WTC11 (cell line): ENCODE measurements at places on chromosomes 12 and 14.

- no peak for DNase-seq
Observed at GRCh38 chr14:96149131-96149530, 55.5 kb upstream of the BDKRB2 start.

DNA sequence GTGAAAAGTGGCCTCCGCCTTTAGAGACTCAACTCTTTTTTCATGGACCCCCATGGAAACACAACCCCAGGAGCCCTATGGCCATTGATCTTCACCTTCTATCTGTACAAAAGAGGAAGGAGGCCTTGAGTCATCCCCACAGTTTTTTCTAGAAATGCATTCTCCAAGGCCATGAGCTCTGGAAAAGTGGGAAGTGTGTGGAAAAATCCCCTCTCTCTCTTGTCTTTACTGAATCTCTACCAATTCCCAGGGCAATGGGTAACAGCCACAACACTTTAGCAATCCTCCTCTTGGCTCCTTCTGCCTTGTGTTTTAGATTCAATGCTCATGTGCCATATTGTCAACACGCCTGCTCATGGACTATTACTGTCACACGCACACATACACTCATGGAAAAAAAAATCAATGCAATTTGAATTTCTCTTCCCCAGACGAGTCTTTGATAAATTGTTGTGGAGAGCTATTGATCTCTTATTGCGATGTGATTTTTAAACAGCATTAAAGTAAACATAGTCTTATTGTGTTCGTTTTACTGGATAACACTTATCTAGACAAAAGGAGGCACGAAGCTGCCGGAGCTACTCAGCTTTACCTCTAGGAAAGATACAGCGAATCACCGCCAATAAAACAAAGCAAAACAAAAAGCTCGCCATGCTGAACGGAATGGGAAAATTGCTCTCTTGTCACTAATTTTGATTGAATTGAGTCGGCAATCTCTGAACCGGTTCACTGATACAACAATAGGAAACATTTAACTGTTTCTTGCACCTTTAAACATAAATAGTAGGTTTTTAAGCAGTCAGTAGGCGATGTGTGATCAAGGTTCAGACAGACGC lies 260.3 kb downstream of the VRK1 start:
- no peak for DNase-seq

DNA sequence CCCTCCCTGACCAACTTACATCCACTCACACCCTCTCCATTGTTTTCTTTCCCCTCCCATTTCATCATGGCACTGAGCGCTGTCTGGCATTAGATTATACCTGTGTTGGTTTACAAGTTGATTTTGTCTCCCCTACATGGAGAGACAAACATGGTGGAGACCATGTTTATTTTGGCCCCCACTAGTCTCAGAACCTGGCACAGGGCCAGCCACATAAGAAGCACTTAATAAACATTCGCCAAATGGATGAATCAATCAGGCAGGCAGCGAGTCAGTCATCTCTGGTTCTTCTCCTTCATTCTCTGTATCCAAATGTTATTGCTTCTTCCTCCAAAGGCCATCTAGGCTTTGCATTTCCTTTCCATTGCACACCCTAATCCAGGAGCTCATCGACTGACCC lies 177.4 kb downstream of the DPF3 start:
- DNase-seq = no peak

- DNase-seq = no peak
Observed at GRCh38 chr14:92500491-92500941, 13.1 kb upstream of the RIN3 start.

GRCh38 chr12:104938371-104938770 lies 19.7 kb downstream of the SLC41A2 start:
- DNase-seq = no peak

- peak; percentile 92 for DNase-seq
Observed at GRCh38 chr12:49060237-49061156, at the start of gene KMT2D. Gene KMT2D (minus strand): TSS chr12:49060794. CDS start chr12:49055324, 5,470 bp downstream.

- DNase-seq = no peak
Observed at GRCh38 chr14:56886471-56887062, 76.3 kb upstream of the OTX2 start.

- DNase-seq = no peak
Observed at GRCh38 chr14:53807542-53807941, 149.1 kb downstream of the BMP4 start.

GRCh38 chr14:59678352-59678751 lies 101.7 kb upstream of the CCDC175 start:
- DNase-seq = no peak

GRCh38 chr12:108565976-108566375 lies 3.6 kb downstream of the ISCU start:
- DNase-seq = no peak

DNA sequence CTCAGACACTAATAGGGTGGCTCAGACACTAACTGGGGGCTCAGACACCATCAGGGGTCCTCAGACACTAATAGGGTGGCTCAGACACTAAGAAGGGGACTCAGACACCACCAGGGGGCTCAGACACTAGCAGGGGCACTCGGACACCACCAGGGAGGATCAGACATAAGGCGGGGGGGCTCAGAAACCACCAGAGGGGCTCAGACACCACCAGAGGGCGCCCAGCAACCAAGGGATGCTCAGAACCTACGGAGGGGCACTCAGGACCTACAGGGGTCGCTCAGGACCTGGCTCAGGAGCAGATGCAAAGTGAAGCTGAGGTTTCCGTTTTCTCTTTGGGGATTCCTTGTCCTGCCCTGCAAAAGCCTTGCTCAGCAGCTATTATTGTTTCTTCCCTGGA lies 448.5 kb downstream of the TMEM121 start:
- DNase-seq = no peak

- no peak for DNase-seq
Observed at GRCh38 chr12:68633614-68634558, 23.2 kb downstream of the RAP1B start.

GRCh38 chr12:131222329-131223139 lies 268.8 kb downstream of the ADGRD1 start:
- no peak for DNase-seq

DNA sequence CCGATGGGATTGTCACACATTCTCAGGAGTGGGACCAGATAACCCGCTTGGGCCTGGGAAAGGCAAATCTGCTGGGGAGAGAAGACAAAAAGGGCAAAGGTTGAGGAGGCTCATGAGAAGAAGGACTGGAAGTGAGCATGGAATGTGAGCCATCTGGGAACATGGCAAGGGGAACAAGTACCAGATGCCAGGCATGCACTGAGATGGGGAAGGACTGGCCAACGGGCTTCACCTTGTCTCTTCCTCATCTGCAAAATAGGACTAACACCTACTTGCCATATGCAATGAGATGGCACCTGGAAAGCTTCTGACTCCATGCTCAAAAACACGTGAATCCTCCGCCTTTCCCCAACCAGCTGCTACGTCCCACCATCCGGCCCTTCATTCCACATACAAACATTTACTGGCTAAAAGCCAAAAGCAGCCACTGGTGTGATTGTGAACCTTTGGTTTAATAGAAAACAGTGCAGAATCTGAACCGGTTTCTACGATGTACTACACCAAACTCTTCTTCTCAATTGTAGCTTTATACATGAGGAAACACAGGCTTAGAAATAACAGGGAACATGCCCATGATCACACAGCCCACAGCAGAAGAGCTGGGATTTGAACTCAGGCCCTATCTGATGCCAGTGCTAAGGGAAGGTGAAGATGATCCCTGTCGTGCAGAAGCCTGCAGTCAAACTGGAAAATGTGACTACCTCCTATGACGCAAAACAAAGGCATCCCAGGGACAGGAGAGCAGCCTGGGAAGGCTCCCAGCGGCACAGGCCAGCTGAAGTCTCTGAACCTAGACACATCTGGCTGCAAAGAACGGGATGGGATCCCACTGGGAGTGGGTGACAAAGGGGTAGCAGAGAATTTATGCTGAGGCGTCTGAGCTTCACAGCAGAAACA lies 112.1 kb downstream of the TTC7B start:
- DNase-seq = no peak

GRCh38 chr12:81208187-81208911 lies 130.5 kb downstream of the ACSS3 start:
- DNase-seq = no peak

DNA sequence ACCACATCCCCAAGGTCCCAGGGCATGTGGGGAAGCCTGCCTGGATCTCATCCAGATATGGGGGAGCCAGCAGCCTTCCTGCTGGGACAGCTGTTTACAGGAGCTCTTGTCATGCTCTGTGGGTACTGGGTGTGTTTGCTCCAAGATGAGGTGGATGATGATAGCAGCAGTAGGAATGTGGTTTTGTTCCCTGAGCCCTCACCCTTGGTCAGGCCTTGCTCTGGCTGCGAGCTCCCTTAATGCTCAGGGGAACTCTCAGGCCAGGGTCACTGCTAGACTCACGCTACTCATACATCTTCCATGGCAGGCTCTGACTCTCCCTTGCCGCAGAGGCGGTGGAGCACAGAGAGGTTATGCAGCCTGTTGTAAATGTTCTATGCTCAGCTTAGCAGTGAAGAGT lies 990.3 kb downstream of the AACS start:
- no peak for DNase-seq

GRCh38 chr12:99334285-99335056 lies 313.1 kb upstream of the GARIN6 start:
- DNase-seq = no peak

- DNase-seq = no peak
Observed at GRCh38 chr12:48640428-48640827, 41.6 kb downstream of the KANSL2 start.

- no peak for DNase-seq
Observed at GRCh38 chr14:65345266-65345665, 67.3 kb upstream of the FUT8 start.

GRCh38 chr12:1594261-1595025 lies at the start of gene FBXL14:
Gene FBXL14 (minus strand): TSS chr12:1594581. CDS start chr12:1594066, 515 bp downstream.
- DNase-seq = peak; percentile 91
